ENCODE measurements at places on chromosomes 6 and 20.

DNA sequence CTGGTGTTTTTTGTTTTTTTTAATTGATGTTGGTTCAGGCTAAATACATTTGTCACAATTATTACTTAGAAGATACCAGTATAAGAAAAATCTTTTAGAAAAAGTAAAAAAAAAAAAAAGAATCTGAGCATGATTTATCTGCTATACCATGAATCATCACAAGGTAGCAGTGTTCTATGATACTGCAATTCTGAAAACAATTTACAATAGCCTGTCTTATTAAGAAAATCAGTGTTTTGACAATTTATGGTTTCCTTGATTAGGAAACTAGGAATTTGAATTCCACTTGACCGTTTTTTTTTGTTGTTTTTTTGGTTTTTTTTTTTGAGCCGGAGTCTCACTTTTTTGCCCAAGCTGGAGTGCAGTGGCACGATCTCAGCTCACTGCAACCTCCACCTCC is 9.3 kb upstream of the MAK start:
- no peak for DNase-seq

DNA sequence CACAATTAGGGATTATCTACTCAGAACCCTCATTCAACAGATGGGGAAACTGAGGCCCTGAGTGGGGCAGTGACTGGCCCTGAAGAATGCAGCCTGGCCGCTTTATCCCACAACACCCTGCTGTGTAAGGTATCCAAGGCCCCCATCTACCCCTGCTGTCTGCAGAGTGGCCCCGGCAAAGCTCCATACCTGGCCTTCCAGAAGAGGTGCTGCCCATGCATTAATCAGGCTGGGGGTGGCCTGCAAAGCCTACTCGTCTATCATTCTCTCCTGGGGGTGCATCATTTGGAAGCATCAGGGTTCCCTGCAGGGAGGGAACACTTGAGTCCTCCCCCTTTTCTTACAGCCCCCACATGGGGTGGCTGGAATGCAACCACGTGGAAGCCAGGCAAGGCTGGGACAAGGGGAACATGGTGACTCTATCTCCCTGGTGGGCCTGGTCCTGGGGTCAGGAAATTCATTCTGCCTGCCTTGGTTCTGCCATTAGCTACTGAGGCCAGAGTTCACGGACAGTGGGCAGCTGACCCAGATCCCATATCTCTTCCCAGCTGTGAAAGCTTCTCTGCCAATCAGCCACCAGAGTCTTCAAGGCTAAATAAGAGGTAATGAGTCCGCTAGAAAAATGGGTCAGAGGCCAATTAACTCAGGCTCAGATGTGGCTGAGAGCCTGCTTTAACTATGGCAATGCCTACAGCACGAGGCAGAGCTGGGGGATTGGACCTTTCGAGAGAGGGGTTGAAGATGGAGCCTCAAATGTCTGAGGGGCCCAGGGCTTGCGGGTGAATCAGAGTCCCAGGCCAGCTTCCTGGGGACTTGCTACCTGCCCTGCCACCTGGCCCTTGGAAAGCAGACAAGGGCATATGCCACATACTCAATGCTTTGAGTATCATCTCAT is 72.3 kb upstream of the TOX2 start:
- DNase-seq = no peak

- DNase-seq = no peak
Measured at GRCh38 chr20:63942250-63942951, 13.8 kb downstream of the UCKL1 start.

GRCh38 chr6:82616386-82617028 is 252.9 kb downstream of the TPBG start:
- DNase-seq = no peak

GRCh38 chr6:75333676-75334200 is 49.1 kb upstream of the TMEM30A start:
- no peak for DNase-seq

DNA sequence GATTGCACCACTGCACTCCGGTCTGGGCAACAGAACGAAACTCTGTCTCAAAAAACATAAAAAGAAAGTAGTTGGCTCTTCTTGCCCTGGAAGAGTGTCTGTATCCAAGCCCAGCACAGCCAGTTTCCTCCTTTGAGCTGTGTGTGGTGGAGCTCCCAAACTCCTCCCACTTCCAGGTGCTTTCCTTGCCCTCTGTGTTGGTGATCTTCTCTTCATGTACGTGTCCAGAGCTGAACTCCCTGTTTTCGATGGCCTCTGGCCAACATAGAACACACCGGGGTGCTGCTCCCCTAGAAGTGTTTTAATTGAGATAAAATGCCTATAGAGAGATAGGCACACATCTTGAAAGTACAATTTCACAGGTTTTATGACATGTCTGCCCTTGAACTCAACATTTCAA is 16.7 kb upstream of the SGK2 start:
- DNase-seq = no peak

- DNase-seq = no peak
Measured at GRCh38 chr20:51221791-51222408, 199.0 kb upstream of the KCNG1 start.

GRCh38 chr20:10594296-10594868 is 79.4 kb downstream of the JAG1 start:
- DNase-seq = no peak

DNA sequence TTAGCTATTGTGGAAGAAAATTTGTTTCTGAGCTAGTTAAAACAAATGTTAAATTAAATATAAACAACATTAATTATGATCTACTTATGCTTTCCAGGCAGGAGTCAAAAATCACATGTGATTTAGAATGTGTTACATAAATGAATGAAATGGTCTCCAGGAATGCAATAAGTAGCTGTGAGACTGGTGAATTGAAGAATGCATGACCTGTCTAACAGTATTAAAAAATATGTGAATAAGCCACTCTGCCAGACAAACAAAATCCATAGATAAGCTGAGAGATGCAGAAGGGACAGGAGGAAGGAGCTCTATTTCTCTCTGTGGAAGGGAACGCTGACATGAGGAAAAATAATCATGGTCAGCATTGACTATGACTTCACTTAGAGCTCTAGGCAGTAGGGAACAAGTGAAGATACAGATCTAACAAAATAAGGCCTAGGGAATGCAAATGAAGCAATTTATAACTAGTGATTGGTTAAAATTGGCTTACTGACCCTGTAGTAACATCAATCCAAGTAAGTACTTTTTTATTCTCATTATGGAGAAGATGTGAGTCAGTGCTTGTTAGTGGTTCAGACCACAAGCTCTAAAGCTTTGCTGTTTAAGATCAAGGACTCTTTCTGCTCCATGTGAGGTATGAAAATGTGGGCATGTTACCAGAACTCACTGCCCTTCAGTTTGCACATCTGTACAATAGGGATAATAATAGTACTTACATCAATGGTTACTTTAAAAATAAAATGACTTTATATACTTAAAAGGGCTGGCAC is 432.6 kb downstream of the MMUT start:
- DNase-seq = no peak

DNA sequence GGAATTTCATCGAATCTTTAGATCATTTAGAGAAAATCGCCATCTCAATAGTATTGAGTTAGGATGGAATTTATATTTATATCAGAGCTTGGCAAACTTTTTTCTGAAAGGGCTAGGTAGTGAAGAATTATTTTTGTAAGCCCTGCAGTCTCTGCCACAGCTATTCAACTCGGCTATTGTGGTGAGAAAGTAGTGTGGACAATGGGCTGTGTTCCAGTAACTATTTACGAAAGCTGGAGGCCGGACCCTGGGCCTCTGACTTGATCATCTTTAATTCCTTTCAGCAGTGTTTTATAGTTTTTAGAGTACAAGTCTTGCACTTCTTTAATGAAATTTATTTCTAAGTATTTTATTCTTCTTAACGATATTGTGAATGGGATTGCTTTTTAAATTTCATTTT is 201.5 kb downstream of the FARS2 start:
- DNase-seq = no peak

- DNase-seq = no peak
Measured at GRCh38 chr6:28648878-28649375, 123.2 kb downstream of the GPX5 start.

GRCh38 chr6:2763345-2763841 is 1.8 kb upstream of the WRNIP1 start:
- DNase-seq = no peak

DNA sequence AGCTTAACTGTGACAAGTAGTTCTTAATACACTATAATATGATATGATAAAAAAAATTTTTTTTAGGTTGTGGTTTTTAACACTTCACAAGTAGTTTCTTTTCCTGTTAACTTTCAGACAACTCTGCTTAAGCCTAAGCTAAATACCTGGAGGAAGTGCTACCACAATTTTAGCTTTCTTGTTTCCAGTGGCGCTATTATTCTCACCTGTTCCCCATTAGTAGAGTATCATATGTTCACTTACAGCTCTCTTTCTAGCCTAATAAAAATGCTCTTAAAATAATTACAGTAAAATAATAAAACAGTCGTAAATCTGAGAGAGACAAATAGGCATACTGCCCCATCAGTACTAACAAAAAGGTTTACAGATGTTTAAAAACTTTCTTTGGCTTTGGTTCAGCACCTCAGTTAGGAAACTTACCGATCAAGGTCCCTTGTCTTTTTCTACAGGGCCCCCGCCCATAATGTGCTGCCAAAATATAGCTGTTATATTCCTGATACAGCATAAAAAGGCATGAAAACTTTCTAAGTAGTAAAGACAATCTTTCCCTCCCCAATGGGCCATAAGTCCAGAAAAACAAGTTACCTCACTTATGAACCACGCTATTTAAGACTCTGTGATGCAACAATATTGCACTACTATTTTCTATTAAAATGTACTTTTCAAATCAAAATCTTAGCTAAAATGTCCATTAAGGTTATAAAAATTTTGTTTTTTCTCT is 57.9 kb downstream of the SESN1 start:
- no peak for DNase-seq

DNA sequence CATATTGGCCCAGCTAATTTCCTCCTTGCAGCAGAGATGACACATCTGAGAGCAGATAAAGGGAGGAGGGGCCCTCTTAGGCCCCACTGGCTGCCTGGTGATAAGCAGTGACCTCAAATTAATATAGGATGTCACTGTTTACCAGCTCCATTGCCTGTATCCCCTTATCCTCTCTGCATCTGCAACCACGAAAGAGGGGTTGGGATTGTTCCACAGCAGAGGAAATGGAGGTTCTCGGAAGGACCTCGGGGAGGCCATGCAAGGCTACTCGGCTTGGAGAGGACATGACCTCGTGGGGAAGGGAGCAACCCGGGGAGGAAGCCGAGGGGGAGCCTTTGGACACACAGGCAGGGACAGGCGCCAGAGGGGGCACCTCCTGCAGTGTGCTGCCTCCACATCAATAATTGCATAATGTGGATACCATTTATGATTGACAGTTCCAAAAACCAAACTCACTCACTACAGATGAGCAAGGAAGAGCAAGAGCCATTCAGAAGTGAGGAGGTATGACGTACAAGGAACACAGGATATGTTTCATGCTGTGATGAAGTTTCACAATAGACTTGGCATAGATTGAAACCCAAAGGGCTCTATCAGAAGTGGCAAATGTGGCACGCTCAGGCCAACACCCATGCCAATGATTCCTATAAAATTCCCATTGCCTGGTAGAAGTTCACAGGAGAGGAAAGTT is 177.2 kb upstream of the RNF24 start:
- no peak for DNase-seq

- DNase-seq = no peak
Measured at GRCh38 chr20:56234110-56234509, 14.4 kb upstream of the MC3R start.

DNA sequence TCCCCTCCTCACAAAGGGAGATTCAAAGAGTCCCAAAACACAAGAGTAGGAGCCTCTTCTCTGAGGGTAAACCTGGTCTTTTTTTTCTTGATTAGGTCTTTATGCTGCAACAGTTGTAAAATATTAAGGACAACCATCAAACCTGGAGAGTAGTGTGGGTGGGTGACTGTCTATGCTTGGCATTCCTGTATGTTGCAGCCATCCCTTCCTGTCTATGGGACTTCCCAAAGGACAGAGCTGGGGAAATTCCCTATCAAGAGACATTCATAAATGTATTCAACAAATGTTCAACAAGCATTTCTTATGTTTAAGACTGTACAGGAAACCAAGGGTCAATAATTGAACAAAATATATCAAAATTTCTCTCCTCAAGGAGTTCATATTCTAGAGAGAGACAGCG is 5.5 kb downstream of the BTN2A2 start:
- DNase-seq = no peak

GRCh38 chr20:5636841-5637240 is 113.4 kb upstream of the SHLD1 start:
- DNase-seq = no peak

DNA sequence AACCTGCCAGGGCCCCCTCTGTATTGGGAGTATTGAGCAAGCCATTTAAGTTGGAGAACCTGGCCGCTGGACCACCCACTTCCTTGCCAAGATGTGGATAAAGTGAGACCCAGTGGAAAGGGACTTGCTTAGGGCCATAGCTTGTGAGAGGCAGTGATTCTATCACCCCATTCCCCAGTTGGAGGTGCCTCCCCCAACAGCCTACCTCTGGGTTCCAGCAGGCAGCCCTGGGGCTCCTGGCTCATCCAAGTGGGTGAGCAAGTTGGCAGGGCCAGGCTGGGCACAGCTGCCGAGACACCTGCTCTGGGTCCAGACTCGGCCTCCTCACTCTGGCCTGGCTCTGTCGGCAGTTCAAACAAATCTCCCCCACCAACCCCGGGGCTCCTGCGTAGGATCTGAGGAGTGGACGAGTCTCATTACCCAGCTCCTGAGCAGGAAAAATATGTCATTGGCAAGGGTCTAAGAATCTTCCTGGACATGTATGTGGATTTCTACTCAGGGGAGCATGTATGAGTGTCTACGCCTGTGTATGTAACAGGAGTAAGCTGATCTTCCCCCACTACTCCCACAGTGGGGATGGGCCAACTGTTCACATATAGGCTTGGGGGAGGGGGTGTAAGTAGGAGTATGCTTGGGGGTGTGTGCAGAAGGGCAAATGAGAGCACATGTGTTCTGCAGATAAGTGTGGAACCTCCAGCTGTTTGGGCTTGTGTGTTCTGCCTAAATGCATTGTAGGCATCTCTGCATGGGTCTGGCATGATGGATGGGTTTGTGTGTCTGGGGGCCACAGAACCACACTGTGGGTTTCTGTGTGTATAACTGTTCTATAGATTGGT is 1.9 kb downstream of the ID1 start:
- no peak for DNase-seq

DNA sequence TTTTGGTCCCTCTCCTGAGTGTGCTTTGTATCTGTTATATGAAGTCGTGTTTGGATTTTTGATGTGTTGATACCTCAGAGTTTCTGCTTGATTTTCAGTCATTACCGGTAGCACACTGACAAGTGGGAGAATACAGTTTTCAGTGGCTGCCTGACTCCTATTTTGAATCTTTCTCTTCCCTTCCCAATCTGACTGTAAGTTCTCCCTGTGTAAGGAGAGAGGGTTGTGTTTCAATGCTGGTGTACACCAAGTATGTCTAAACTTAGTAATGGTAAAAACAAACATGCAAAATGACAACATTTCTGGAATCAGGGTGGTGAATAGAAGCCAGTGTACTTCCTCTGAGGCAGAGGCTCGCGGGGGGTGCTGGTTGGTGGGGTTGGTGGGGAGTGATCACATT is 103.4 kb downstream of the HIVEP1 start:
- DNase-seq = no peak

DNA sequence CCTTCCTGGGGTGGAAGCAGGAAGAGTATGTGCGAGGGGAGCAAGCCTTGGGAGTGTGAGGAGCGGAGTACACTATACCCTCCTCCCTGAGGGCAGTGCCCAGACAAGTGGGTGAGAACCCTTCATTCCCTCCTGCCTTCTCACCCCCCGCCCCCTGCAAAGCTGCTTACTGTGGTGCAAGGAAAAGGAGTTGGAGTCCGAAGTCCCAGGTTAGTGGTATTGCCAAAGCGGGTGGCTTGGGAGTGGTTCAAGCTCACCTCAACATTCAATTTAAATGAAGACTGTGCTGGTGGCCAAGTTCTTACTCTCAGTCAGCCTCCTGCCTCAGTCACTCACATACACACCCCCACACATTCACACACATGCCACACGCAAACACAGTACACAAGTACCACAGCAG is 74.7 kb upstream of the PRDM1 start:
- no peak for DNase-seq
